HTR-8/SVneo (cell line): ENCODE measurements at places on chromosomes 1 and 21.
A peak's percentile ranks its signal among the peaks of the same experiment; 100 is the strongest.

- DNase-seq: no peak
These were observed 953 bp downstream of the TRIM46 start for GRCh38 chr1:155174324-155175280.

DNA sequence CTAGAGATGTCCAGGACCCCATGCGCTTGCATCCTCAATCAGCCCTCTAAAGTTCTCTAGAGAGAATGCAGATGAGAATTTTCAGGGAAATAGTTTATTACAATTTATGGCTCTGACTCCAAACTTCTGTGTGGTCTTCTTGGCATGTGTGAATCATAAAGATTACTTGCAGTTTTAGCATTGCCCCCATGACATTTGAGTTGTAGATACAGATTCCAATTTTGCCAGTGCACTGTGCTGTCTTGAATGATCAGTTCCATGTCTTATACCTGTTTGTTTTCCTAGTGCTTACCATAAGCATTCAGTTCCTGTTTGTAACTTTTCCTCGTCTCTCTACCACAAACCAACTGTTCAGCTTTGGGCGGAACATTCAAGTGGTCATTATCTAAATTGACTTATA lies 4.8 kb downstream of the KRTAP21-3 start:
- DNase-seq: no peak

- DNase-seq: no peak
These were observed 1.5 kb upstream of the ETS2 start for GRCh38 chr21:38804030-38804788.

- no peak for DNase-seq
These were observed 11.7 kb upstream of the MATN1 start for GRCh38 chr1:30735124-30735523.

DNA sequence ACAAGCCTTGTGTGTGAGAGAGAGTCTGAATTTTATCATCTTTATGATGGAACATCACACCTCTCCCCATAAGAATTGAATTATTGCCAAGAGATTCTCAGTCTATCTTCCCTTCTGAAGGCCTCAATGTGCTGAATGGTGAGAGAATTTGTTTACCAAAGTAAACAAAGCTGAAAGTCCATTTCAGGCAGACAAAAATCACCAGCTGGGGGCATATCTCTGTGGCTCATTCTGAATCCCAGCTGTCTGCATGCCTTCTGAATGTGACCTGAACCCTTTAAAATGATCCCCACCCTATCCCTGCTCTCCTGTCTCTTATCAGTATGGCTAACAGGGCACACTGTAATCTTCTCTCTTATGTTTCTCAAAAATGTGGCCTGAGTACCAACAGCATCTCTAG lies 99.1 kb upstream of the CAMK1G start:
- no peak for DNase-seq

DNA sequence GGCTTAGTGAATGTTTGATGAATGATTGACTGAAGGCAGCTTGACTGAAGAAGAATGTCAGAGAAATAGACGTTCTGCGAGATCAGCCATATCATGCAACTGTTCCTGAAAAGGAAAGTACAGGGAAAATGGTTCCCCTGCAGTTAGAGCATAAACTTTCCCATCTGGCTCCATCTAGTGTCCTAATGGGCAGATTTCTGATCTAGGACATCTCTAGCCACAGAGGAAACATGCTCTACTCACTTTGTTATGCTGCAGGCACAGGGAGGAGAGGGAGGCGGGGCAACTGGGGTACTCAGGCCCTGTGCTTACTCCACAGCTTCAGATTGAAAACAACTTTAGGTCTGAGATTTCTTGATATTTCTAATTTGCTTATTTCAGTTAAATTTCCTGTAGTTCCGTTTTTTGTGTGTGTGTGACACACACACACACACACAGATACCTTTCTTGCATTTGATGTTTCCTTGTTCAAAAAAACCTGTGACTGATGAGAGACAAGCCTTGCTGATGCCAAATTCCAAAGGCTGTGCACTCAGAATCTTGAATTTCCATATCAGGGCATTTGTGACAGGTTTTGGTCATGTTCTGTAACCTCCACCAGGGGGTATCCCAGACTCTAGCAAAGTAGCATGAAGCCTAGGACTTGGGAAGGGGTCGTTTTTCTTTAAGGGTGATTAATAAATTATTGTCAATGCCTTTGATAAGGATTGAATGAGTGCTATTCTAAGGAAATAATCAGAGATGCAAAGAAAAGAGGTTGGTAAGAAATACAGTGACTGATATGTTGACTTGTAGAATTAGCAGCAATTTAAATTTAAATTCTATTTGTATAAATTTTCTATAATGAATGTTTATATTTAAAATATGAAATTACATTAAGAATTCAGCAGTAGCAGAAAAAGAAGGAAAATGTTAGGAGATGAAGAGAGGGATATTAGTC lies 139.7 kb upstream of the BEND5 start:
- DNase-seq: no peak

- DNase-seq: peak; percentile 74
These were observed 34.8 kb upstream of the PRELP start for GRCh38 chr1:203440771-203441170.

GRCh38 chr1:42170779-42171621 lies 6.5 kb upstream of the GUCA2A start:
- no peak for DNase-seq

DNA sequence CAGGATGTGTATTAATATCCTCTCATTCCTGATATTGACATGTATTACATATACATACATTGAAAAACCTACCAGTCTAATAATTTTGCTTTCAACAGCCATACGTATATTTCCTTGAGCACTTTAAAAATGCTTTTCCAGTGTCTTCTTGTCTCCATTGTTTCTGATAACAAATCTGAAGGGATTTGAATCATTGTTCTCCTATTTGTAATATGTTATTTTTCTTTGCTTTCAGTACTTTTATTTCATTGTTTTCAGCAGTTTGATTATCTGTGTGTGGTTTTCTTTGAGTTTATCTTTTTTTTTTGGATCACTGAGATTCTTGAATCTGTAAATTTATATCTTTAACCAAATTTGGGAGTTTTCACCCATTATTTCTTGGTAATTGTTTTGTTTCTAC lies 65.3 kb downstream of the RABGAP1L start:
- no peak for DNase-seq

- no peak for DNase-seq
These were observed 70.7 kb upstream of the PDC start for GRCh38 chr1:186531561-186532165.

GRCh38 chr1:227723474-227723873 lies 11.6 kb downstream of the JMJD4 start:
- no peak for DNase-seq

- DNase-seq: no peak
These were observed 15.8 kb downstream of the IVL start for GRCh38 chr1:152924191-152924590.

- DNase-seq: no peak
These were observed 19.5 kb downstream of the S100B start for GRCh38 chr21:46585191-46585953.

DNA sequence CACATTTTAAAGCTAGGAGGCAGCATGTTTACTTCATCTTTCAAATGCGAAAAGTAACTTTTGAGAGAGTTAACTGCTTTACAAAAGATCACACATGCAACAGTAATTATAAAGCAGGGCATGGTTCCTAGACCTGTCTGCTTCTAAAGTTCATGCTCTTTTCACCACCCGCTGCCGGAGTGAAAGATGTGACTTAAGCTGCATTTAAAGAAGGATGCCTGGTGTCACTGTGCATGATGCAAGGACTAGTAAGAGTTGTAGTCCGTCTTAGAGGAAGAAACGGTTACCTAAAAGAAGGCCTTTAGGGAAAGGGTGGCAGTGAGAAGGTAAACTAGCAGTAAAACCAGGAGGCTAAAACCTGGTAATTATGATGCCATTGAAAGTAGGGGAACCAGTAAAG lies 1689.1 kb downstream of the KCNT2 start:
- DNase-seq: no peak

DNA sequence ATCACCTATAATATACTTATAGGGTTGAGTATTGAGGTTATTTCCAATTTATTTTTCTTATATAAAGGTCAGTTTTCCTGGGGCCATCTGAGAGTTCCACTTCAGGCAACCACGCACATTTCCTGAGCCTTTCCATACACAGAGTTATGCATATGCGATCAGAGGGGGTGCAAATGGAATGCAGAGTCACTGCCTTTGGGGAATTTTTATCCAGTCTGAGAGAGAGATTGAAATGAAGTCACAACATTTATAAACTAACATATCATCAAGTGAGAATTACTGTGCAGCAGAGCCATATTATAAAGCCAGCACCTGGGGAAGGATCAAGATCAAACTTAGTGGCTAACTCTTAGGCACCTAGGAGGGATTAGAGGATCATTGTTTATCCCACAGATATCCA lies 299.9 kb upstream of the PLXNA2 start:
- DNase-seq: no peak

DNA sequence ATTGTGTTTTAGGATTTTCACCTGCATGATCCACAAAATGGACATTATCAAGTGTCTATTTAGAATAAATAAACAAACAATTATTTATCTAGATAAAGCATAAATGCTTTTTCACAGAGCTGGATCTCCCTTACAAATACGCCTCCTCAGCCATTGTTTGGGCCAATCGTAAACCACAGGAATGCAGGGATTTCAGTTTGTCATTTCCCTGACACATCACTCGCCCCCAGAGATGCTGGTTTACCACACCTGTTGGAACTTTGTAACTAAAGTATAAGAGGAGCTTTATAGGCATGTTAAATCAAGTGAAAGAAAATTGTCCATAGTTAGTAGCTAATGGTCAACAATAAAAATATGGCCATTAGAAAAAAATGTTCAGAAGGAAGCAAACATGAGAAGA lies 40.3 kb downstream of the GPR88 start:
- no peak for DNase-seq

- DNase-seq: no peak
These were observed 11.8 kb upstream of the MARK1 start for GRCh38 chr1:220516014-220516721.

- no peak for DNase-seq
These were observed 8.6 kb downstream of the ZNF496 start for GRCh38 chr1:247322849-247323586.

GRCh38 chr1:44237721-44238457 lies 24.6 kb downstream of the DMAP1 start:
- DNase-seq: peak; percentile 74

DNA sequence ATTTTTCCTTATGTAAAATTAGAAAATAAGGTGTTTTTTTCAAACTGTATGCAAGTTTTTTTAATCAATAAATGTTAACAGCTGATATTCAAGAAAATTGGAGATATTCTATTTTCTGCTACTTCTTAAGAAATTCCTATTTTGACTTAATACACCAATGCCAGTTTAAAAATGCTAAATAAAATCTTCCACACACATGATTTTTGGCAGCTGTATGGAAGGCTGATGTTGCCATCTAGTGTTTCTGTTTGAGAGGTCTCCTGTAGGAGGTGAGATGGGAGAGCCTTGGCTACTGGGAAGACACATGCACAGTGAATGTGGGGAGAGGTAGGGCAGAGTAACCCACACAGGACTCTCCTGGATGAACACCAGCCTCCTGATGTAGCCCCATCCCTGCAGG lies 29.2 kb upstream of the OR2B11 start:
- peak; percentile 77 for DNase-seq

GRCh38 chr1:185050823-185051451 lies 5.6 kb downstream of the RNF2 start:
- no peak for DNase-seq

DNA sequence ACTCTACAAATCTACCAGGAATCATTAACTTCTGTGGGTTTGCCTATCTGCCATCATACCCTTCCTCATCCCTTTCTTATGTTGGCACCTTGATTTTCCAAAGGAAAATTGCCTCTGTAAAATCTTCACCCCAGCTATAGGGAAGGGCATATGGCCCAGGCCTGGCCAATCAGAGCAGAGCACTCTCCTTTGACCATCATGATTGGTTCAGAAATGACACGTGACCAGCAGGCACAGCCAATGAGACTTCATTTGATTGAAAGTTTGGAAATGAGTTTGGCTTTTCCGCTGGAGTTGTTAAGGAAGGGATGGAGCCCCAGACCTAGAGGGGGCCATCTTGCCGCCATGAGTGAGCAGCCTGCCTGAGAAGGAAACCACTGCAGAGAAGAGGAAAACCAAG lies 35.1 kb upstream of the IFFO2 start:
- no peak for DNase-seq

DNA sequence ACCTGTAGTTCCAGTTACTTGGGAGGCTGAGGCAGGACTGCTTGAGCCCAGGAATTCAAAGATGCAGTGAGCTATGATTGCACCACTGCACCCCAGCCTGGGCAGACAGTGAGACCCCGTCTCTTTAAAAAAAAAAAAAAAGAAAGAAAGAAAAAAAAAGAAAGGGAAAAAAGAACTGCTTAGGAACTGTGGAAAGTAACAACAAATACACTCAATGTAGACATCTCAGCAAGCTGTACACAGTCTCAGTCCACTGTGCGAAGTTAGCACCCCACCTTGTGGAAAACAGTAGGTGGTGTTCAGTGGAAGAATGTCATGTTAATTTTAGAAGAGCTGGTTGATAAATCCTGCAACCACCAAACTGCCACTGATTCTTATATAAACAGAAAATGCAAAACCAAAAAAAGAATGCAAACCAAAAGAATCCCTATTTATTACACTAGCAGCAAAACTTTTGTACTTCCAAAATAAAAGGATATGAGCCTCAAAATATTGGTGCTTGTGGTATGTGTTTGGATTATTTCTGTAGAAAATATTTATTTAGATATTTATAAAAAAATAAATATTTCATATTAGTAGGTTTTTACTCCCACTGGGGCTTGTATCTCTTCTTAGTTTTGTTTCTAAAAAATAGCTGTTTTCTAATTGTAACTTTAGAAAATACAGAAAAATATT lies 31.1 kb downstream of the ALG14 start:
- peak; percentile 73 for DNase-seq

- no peak for DNase-seq
These were observed 13.4 kb downstream of the THEMIS2 start for GRCh38 chr1:27885621-27886352.

DNA sequence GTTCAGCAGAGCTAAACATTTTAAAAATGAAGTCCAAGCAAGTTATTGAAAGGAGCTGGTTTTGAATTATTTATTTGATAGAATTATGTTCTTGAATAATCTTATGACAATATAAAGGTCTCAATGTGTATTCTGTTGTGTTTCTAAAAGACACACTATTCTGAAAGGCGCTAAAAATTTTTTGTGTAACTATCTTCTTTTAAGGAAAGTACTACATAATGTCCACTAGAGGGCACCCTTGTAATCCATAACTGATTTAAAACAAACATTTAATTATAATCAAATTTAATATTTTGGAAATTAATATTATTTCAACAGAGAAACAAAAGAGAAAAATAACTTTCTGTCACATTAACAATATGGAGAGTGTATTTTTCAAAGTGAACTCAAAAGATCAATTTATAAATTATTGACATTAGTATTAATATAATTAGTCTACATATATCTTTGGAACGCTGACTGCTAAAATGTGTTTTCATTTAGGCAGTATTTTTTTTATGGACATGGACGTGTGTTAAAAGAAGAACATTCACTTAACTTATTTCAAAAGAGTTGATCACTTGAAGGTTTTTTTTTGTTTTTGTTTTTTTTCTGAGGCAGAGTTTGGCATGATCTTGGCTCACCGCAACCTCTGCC lies 248.4 kb downstream of the DENND1B start:
- DNase-seq: peak; percentile 6

- no peak for DNase-seq
These were observed 73.3 kb downstream of the SNRPE start for GRCh38 chr1:203934651-203935050.
